ENCODE measurements at places on chromosomes 6 and 20.

DNA sequence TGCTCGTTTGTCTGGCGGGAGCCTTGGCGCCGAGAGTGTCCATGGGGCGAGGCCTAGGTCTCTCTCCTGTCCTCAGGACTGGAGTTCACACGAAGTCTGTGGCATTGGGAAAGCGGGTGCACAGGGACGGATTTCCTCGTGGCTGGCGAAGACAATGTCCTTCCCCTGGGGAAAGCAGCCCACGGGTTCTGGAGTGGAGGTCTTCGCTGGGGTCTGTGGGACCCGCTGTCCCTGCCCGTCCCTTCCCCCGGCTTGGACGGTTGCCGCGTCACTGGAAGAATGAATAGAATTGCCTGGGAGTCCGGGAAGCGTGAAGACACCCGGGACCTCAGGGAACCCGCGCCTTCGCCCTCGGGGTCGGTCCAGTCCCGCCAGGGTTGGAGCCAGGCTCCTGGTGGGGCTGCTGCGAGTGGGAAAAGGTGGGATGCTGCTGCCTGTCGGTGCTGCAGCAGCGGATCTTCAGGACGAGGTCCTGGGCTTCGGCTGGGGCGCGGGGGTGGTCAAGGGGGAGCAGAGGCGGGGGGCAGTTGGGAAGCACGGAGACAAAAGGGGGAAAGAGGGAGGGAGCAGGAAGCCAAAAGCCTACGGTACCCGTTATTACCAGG is 441.8 kb upstream of the DEFB115 start:
- DNase-seq: no peak

DNA sequence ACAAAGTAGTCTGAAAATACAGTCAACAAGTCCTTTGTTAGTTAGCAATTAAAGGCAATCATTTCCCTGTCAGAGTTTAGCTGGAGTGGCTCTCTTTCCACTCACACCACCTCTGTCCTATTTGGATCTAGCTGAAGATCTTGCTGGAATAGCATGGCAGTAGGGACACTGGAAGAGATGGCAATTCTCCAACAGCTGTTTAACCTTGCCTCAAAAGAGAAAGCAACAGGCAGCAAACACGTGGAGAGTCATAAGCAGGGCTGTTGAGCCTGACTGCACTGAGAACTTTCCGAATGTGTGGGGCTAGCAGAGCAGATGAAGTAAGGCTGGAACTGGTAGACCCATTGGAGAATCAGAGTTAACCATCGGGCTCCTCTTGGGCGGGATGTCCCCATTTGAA is 38.0 kb upstream of the PRSS35 start:
- no peak for DNase-seq

GRCh38 chr20:62835931-62836861 is 19.3 kb downstream of the COL9A3 start:
- DNase-seq: no peak

DNA sequence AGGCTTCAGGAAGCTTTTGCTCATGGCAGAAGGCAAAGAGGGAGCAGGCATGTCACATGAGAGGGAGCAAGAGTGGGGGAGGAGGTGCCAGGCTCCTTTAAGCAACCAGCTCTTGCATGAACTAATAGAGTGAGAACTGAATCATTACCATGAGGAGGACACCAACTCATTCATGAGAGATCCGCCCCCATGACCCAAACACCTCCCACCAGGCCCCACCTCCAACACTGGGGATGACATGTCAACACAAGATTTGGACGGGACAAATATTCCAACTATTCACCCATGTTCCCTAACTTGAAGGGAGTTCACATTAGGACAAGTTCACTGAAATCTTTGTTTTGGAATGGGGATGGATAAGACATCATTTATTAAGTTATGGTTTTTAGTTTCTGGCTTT is 155.2 kb upstream of the ESR1 start:
- no peak for DNase-seq

- no peak for DNase-seq
Measured at GRCh38 chr20:40683894-40684268, 5.2 kb downstream of the MAFB start.

DNA sequence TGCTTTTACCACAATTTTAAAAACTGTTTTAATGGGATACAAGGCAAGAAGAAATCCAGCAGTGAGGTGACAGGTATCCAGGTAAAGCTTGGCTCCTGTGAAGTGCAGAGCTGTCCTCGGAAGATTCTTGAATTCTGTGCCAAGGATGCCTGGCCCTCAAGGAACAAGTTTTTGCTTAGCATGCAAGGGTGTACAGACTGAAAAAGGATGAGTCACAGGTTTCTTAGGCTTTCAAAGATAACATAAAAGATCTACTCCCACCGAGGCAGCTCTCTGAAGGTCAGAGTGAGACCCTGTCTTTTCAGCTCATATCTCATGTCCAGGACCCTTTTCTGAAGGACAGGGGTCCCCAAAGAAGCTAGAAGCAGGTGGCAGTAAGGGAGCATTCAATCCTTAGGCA is 83.3 kb downstream of the CHD6 start:
- DNase-seq: no peak

- DNase-seq: no peak
Measured at GRCh38 chr20:478949-479429, 16.7 kb upstream of the TBC1D20 start.

- DNase-seq: no peak
Measured at GRCh38 chr20:38271608-38272120, 11.1 kb upstream of the KIAA1755 start.

- no peak for DNase-seq
Measured at GRCh38 chr20:61608275-61609085, 356.4 kb downstream of the CDH4 start.

- DNase-seq: no peak
Measured at GRCh38 chr6:44333942-44334341, 8.5 kb upstream of the SPATS1 start.

GRCh38 chr6:105781915-105782314 is 304.2 kb upstream of the PRDM1 start:
- no peak for DNase-seq

GRCh38 chr6:100479179-100480035 is 14.7 kb upstream of the SIM1 start:
- DNase-seq: no peak

DNA sequence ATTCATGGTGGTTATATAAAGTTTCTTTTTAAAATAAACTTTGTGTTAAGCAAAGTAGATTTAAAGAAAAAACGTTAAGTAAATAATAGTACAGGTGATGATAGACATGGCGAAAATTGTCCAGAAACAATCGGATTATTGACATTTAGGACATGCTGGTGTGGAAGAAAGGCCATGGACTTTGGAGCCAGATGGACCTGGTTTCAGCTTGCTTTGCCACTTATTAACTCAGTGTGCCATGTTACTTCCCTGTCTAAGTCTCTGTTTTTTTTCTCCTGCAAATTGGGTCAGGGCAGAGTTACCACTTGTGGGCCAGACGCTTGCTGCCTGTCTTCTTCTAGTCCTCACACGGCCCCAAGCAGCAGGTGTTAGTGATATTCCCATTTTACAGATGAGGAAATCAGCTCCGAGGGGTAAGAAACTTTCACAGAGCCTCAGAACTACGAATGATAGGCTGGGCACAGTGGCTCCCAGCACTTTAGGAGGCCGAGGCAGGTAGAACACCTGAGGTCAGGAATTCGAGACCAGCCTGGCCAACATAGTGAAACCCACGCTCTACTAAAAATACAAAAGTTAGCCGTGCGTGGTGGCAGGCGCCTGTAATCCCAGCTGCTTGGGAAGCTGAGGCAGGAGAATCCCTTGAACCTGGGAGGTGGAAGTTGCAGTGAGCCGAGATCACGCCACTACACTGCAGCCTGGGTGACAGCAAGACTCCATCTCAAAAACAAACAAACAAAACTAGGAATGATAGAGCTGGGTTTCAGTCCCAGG is 12.4 kb downstream of the KIF3B start:
- DNase-seq: no peak

DNA sequence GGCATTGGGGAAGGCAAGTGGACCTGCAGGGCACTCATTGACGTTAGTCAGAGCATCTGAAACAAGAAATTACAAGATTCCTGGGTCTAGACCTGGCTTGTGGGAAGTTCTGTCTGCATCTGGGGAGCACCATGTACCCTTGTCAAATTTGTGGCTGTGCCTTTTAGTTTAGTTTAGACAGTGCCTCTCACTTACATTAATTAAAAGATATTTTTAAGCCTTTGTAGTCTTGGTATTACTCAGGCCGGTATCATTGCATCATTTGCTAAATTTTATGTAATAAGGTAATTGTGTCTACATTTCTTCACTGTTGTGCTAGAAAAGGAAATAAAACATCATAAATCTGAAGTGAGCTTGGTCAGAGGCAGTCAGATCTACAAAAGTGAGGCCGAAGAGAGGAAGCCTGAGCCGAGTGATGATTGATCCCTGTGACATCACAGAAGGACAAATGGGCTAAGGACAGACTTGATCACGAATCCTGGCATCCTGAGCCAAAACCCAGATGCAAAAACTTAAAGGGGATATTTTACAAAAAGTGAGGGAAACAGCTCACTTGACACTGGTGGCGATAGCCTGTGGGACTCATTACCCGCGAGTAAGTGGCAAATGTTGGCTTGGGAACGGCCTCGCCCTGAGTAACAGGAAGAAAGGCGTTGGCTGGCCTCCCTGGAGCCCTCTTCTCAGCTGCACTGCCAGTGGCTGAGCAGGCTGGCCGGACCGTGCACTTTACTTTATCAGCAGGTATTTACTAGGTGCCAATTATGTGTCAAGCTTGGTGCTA is 106.5 kb downstream of the TCP11 start:
- DNase-seq: no peak

- DNase-seq: no peak
Measured at GRCh38 chr6:42729731-42730130, 7.3 kb upstream of the PRPH2 start.

DNA sequence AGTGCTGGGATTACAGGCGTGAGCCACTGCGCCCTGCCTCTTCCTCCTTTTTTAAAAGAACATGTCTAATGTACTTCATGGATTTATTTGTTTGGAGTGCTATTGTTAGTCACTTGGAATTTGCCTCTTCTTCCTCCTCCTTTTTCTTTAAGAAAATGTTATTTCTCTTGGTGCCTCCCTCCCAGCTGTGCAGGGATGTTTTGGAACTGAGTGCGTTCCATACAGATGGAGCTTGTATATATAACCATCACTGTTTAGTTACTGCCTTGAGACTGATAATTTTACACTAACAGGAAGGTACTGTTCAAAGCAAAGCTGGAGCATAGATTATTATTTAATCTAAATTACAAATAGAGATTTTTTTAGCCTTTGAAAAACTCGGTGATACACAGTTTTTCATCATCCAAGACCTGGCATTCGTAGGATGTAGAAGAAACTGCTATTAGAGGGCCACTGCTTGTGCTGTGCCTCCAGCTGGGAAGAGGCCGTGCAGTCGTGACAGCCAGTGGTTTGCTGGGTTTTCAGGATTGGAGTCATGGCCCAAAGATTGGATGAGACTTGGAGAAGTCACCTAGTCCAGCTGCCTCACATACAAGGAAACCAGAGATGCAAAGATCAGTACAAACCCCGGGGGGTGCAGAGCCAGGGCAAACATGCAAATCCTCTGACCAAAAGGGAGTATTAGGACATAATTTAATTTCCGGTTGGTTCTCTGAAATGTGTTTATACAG is 123.1 kb downstream of the PLEKHG1 start:
- DNase-seq: no peak

- DNase-seq: no peak
Measured at GRCh38 chr6:106084989-106085691, 996 bp upstream of the PRDM1 start.

DNA sequence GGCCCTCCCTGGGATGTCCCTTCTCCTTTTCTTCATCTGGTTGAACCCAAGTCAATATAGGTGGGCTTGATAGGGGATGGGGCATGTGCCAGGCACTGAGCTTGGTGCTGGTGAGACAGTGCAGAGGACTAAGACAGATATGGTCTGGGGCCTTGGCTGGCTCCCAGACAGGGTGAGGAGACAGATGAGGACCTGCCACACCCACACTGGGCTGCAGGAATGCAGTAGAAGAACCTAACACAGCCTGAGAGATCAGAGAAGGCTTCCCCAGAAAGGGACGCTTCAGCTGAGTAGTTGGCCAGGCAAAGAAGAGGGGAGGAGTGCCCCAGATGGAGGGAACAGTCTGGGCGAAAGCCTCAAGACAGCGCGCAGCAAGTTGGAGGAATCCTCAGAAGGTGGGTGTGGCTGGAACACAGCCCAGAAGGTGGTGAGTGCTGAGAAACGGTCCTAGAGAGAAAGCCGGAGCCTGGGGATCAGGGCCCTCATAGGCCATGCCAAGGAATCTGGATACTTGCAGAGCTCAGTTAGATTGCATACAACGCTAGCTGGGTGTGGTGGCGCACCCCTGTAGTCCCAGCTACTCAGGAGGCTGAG is 26.4 kb downstream of the CD40 start:
- no peak for DNase-seq

DNA sequence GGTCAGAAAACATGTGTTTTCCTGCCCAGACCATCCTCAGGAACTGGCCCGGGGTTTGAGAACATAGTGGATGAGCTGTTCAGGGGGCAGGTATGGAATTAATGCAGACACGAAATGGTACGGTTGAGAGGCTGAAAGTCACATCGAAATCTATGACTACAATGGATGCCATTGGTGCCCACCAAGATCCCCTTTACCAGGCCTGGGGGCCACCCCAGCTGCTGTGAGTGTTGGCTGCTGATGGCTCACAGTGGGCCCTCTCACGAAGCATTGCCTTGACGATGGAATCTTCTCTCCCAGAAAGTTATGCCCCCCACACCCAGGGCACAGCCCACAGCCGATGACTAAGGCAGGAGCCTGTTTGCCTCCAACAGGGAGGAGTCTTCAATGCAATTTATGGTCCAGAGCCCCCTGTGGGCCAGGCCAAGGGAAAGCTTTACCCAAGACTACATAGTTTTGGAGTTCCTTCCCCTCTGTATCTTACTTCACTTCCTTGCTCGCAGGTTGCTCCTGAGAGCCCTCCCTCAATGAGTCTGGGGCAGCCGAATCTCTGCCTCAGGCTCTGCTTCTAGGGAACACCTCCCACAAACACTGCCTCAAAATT is 92.6 kb downstream of the BFSP1 start:
- no peak for DNase-seq

- no peak for DNase-seq
Measured at GRCh38 chr6:162337412-162337811, 390.2 kb downstream of the PRKN start.

DNA sequence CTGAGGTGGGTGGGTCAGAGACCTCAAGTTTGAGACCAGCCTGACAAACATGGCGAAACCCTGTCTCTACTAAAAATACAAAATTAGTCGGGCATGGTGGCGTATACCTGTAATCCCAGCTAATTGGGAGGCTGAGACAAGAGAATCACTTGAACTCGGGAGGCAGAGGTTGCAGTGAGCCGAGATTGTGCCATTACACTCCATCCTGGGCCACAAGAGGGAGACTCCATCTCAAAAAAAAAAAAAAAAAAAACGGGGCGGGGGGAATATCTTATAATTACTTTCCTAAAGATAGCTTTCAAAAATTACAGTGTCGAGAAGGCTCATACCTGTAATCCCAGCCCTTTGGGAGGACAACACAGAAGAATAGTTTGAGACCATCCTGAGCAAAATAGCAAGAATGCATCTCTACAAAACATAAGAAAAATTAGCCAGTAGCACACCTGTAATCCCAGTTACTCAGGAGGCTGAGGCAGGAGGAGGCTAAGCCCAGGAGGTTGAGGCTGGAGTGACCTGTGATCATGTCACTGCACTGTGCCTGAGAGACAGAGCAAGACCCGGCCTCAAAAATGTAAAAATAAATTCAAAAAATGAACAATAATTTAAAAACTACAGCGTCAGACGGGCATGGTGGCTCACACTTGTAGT is 25.8 kb downstream of the CBFA2T2 start:
- DNase-seq: no peak

GRCh38 chr6:150537491-150537890 is 62.2 kb upstream of the PLEKHG1 start:
- no peak for DNase-seq

Data from glutamatergic neuron (in vitro differentiated cells).